ENCODE measurements at places on chromosomes 6 and 20. TPM values are rescaled to one million over a fixed set of nuclear protein-coding genes. Genes with fewer than 3 reads are reported as not detected.
A peak's percentile ranks its signal among the peaks of the same experiment; 100 is the strongest.

Gene XKR7
- total RNA-seq, result 0.02 TPM

Gene SCRT2
- not detected for total RNA-seq

Gene RIPOR3
- total RNA-seq, result 2.6 TPM

DNA sequence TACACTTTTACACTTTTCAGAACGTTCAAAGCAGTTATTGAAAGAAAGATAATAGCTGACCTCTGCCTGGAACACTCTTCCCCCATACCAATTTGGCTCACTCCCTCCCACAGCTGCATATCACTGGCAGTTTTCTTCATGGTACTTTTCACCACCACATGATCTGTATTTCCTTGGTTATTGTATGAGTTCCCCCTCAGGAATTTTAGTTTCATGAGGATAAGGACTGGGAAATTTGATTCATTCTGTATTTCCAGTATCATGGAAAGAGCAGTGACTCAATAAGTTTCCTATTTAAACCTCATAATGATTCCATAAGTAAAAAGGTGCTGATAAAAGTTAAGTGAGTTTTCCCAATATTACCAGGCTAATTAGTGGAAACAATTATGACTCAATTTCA, 16.0 kb downstream of the HTR1B start:
- no peaks in the 10 kb centered on the region for H3K4me1 ChIP-seq
- H3K27ac ChIP-seq, result no peak overlapping the region
- DNase-seq, result no peak
- no peaks in the 10 kb centered on the region for H3K27me3 ChIP-seq
- H3K4me3 ChIP-seq, result no peak overlapping the region

- no peaks in the 10 kb centered on the region for H3K27me3 ChIP-seq
- H3K4me3 ChIP-seq, result no peak overlapping the region
- H3K4me1 ChIP-seq, result peaks cover 27% of the 10 kb centered on the region
- peaks cover 4% of the 10 kb centered on the region for H3K36me3 ChIP-seq
Observed at GRCh38 chr6:17419189-17419575, 25.8 kb downstream of the CAP2 start.

DNA sequence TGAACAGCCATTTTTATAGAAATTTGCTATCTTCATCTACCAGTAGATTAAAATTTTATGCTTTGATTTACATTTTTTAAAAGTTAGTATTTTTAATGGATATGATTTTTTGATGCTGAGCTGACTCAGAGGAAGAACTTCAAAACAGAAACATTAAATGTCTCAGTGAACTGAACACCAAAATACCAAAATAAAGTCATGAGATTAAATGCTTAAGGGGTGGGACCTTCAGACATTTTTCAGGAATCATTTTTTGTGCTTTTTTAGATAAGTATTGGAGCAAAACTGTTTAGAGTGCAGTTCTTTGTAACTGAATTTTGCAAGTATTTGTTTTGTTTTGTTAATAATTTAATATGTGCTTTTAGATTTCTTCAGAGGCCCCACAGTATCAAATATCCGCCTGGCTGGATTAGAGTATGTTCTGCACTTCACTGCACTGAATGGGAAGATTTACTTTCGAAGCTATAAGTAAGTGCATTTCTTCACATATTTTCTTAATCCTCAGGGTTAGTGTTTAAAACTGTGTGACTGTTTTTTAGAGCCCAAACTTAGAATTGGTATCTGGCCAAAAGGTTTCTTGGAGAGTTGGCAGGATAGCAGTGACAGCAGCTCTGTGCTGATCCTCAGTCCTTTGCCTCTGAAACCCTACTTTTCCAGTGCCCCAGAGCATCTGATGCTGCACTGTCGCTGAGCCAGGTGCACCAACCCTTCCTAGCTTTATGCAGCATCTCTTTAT, 33.7 kb downstream of the RPF2 start:
- no peaks in the 10 kb centered on the region for H3K27me3 ChIP-seq
- no peaks in the 10 kb centered on the region for H3K4me1 ChIP-seq
- H3K27ac ChIP-seq, result no peak overlapping the region
- H3K36me3 ChIP-seq, result peaks cover 61% of the 10 kb centered on the region
- no peak for DNase-seq

Gene ZHX3
- total RNA-seq, result 16.0 TPM

DNA sequence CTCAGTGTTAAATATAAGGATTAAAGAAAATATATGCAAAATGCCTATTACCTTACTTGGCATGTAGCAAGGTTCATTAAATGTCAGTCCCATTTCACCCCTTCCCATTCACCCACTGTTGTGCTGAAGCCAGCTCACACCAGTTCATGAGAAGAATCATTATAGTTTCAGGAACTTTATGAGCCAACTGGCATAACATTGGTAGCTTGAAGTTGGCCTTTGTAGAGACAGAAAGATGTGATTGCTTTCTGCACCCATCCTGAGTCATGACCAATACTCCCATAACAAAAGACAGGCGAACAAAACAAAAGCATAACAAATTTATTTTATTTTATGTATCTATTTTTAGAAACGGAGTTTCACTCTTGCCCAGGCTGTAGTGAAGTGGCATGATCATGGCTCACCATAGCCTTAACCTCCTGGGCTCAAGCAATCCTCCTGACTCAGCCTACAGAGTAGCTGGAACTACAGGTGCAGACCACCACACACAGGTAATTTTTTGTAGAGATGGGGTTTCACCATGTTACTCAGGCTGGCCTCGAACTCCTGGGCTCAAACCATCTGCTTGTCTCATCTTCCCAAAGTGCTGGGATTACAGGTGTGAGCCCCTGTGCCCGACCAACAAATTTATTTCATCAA, 17.6 kb upstream of the IER3 start:
- no peak overlapping the region for H3K4me3 ChIP-seq
- H3K36me3 ChIP-seq, result no peaks in the 10 kb centered on the region
- H3K4me1 ChIP-seq, result peaks cover 41% of the 10 kb centered on the region
- DNase-seq, result no peak

Gene GPR6
- not detected for total RNA-seq

- H3K4me3 ChIP-seq, result peak overlapping the region; percentile 99
- peak; percentile 81 for DNase-seq
- no peaks in the 10 kb centered on the region for H3K27me3 ChIP-seq
- H3K27ac ChIP-seq, result peak overlapping the region; percentile 92
- H3K36me3 ChIP-seq, result peaks cover 14% of the 10 kb centered on the region
Observed at GRCh38 chr6:105136431-105137350, 43.1 kb downstream of the POPDC3 start.

- H3K27me3 ChIP-seq, result no peaks in the 10 kb centered on the region
- peak; percentile 45 for DNase-seq
- no peak overlapping the region for H3K4me3 ChIP-seq
- H3K4me1 ChIP-seq, result peaks cover 6% of the 10 kb centered on the region
- no peak overlapping the region for H3K27ac ChIP-seq
Observed at GRCh38 chr6:132483779-132484679, 28.9 kb downstream of the STX7 start.

- H3K36me3 ChIP-seq, result peaks cover 2% of the 10 kb centered on the region
- H3K4me1 ChIP-seq, result 0 out of 2 replicates have a peak, but pooled peaks cover 14% of the 10 kb centered on the region
- H3K27me3 ChIP-seq, result no peaks in the 10 kb centered on the region
Observed at GRCh38 chr6:113381959-113382358, 475.2 kb upstream of the MARCKS start.

Gene SNX9
- total RNA-seq, result 28.0 TPM

GRCh38 chr6:51865996-51866395, 221.4 kb downstream of the PKHD1 start:
- no peak for DNase-seq
- H3K27me3 ChIP-seq, result no peaks in the 10 kb centered on the region
- H3K36me3 ChIP-seq, result no peaks in the 10 kb centered on the region
- no peaks in the 10 kb centered on the region for H3K4me1 ChIP-seq

Gene C6orf141
- not detected for total RNA-seq

DNA sequence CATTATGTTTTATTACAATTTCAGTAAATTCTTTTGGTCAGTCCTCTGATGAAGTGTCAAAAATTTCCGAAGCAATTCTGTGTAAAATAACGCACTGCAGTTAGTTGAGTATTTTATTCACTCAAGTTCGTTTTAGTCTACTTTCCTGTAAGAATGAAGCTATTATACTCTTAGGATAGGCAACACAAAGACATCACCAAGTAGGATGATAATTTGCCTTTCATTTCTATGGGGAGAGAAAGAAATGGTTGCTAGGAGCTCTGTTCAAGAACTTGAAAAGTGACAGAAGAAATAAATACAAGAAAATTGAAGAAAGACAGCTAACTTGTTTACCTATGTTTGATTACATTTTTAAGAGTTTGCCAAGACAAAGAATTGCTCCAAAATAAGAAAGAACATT, 290.4 kb downstream of the EYS start:
- H3K27ac ChIP-seq, result no peak overlapping the region
- H3K4me1 ChIP-seq, result no peaks in the 10 kb centered on the region
- H3K27me3 ChIP-seq, result no peaks in the 10 kb centered on the region

DNA sequence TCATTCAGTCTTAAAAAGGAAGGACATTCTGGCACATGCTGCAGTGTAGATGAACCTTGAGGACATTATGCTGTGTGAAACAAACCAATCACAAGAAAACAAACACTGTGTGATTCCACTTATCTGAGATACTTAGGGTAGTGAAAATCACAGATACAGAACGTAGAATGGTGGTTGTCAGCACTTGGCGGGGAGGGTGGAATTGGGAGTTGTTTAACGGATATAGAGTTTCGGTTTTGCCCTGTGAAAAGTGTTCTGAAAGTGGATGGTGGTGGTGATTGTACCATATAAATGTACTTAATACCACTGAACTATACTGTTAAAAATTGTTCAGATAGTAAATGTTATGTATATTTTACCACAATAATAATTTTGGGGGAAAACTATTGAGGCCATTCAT, 18.4 kb downstream of the KAT14 start:
- no peak overlapping the region for H3K27ac ChIP-seq
- no peak for DNase-seq
- no peaks in the 10 kb centered on the region for H3K27me3 ChIP-seq

DNA sequence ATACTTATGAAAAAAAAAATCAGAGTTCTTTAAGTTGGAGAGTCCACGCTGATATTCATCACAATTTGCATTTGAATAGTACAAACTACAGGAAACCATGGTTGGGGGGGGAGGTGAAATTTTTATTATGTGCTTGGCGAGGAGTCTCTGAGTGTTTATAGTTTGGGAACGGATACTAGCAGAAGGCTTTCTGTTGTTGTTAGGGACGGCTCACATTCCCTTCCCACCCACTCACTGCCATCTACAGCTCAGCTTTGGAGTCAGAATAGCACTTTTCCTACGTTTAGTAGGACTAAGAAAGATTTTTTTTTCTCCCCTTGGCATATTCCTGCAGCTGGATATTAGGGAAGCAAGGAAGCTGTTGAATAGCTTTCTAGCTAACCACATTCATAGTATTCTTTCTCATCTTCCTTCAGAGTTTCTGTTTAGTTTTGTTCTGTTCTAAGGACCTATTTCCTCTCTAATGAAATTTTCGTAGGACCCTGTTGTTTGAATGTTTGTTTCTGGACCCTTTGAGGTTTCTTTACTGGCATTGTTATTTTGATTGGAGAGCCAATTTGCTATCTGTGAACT, 235.1 kb upstream of the ZNF217 start:
- H3K4me3 ChIP-seq, result peak overlapping the region; percentile 52
- H3K4me1 ChIP-seq, result peaks cover 18% of the 10 kb centered on the region
- H3K36me3 ChIP-seq, result no peaks in the 10 kb centered on the region
- H3K27me3 ChIP-seq, result no peaks in the 10 kb centered on the region
- peak overlapping the region; percentile 53 for H3K27ac ChIP-seq

Gene TRAPPC3L
- not detected for total RNA-seq

- H3K27me3 ChIP-seq, result no peaks in the 10 kb centered on the region
- H3K36me3 ChIP-seq, result no peaks in the 10 kb centered on the region
- no peak overlapping the region for H3K4me3 ChIP-seq
- no peak for DNase-seq
Observed at GRCh38 chr6:21937466-21937865, 343.9 kb downstream of the SOX4 start.

Gene MYLK2
- 3.5 TPM for total RNA-seq

Gene CTAGE9
- total RNA-seq, result not detected

- peaks cover 3% of the 10 kb centered on the region for H3K27me3 ChIP-seq
- DNase-seq, result no peak
- no peak overlapping the region for H3K4me3 ChIP-seq
- no peaks in the 10 kb centered on the region for H3K36me3 ChIP-seq
Observed at GRCh38 chr6:159148641-159149040, 20.6 kb upstream of the FNDC1 start.

- no peak for DNase-seq
- H3K27me3 ChIP-seq, result no peaks in the 10 kb centered on the region
- H3K27ac ChIP-seq, result no peak overlapping the region
- H3K36me3 ChIP-seq, result no peaks in the 10 kb centered on the region
- H3K4me3 ChIP-seq, result no peak overlapping the region
Observed at GRCh38 chr6:111070105-111071005, 16.9 kb upstream of the SLC16A10 start.

DNA sequence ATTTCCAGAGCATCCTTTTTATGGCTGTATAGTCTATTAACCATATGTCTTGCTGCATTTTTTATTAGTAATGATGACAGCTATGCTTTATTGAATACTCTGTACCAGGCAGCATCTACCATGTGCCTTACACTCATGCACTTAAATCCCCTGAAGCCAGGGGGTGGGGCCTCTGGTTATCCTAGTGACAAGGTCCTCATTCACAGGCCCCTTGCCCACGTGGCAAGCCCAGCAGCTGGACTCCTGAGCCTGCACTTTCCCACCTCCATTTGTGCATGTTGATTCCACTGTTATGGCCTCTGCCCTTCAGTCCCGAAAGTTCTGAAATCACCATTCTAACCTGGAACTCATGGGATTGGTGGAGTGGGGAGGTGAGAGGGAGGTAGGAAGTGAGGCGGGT, 22.3 kb downstream of the ACTR5 start:
- peaks cover under 1% of the 10 kb centered on the region for H3K4me1 ChIP-seq
- peak; percentile 43 for DNase-seq
- no peaks in the 10 kb centered on the region for H3K27me3 ChIP-seq
- H3K4me3 ChIP-seq, result no peak overlapping the region
- H3K36me3 ChIP-seq, result peaks cover 65% of the 10 kb centered on the region
- H3K27ac ChIP-seq, result no peak overlapping the region

- H3K4me3 ChIP-seq, result no peak overlapping the region
- H3K27me3 ChIP-seq, result no peaks in the 10 kb centered on the region
- peaks cover 33% of the 10 kb centered on the region for H3K4me1 ChIP-seq
Observed at GRCh38 chr6:45920819-45921511, 94.7 kb downstream of the CLIC5 start.

DNA sequence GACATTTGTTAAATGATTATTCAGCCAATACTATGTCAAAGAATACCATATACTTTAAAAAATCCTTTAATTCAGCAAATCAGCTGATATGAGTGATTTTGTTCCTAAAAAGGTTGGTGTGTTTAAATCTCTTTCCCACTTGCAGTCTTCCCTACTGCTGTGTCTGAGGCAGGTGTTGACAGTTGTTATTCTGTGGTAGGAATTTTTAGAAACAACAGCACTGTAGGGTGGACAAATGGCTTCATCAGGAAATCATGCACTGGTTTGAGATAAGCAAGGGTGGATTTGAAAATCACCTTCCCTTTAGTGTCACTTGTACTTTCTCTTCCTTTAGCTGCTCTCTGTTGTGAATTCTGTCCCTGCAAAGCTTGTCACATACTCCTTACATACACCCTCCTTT, 213.7 kb upstream of the SGK1 start:
- H3K4me1 ChIP-seq, result no peaks in the 10 kb centered on the region
- no peaks in the 10 kb centered on the region for H3K36me3 ChIP-seq
- no peak overlapping the region for H3K4me3 ChIP-seq
- H3K27me3 ChIP-seq, result no peaks in the 10 kb centered on the region
- H3K27ac ChIP-seq, result no peak overlapping the region

Gene CST5
- not detected for total RNA-seq
